Breast epithelium (tissue), 4 donors: ENCODE measurements at places on chromosomes 5 and 9.
A peak's percentile ranks its signal among the peaks of the same experiment; 100 is the strongest.

GRCh38 chr9:108182950-108183381 is 672.8 kb downstream of the ACTL7B start:
- no peak for DNase-seq

DNA sequence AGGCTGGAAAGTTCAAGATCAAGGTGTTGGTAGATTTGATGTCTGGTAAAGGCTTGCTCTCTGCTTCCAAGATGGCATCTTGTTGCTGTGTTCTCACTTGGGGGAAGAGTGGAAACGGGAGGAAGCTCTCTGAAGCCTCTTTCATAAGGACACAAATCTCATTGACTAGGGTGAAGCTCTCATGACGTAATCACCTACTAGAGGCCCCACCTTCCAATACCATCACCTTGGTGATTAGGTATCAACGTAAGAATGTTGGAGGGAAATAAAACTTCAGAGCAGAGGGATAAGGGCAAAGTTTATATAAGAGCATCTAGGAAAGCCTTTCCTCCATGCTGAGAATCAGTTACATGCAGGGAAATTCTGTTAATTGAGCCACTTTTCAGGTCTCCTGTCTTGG is 15.4 kb upstream of the KLF9 start:
- DNase-seq = no peak

- DNase-seq = no peak
Measured at GRCh38 chr5:57429513-57430120, 53.0 kb downstream of the ACTBL2 start.

GRCh38 chr5:156329171-156329611 is 2.2 kb downstream of the SGCD start:
- no peak for DNase-seq

GRCh38 chr5:107557051-107557658 is 113.6 kb downstream of the EFNA5 start:
- DNase-seq = peak; percentile 91

DNA sequence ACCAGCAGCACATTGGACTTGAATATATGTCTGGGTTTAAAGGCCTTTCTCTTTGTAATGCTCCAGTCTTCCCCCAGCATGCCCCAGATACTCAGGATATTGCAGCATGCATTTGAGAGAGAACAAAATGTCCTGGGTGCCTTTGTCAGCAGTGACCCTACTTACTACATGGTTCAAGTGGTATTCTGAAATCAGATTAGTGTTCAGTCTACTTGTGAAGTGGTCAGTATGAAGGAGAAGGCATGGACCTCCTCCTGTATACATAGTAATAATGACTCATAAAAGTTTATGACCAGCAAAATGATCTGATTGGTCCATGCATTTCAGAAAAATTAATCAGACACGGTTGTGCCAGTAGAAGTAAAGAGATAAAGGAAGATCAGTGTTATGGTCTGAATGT is 25.4 kb downstream of the GPR21 start:
- DNase-seq = no peak

GRCh38 chr5:110251366-110251765 is 475.1 kb downstream of the TMEM232 start:
- no peak for DNase-seq

GRCh38 chr5:145943674-145944121 is 7.3 kb downstream of the SH3RF2 start:
- no peak for DNase-seq

GRCh38 chr9:127500399-127500798 is 49.1 kb downstream of the LRSAM1 start:
- no peak for DNase-seq

DNA sequence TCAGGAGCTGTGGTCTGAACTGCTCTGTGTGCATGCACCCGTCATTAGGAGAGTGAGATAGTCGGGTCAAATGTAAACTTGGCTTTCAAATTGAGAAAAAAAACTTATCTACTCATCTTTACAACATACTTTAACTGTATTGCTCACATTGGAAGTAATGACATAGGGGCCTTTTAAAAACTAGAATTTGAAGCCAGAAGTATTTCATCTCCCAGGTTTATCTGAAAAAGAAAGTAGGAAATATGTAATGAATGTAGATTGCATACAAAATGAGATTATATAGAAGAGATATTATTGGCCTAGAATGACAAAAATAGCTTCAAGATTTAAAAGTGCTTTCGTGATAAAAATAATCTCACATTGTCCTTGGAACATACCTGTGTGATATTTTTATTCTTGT is 24.3 kb downstream of the RGS7BP start:
- DNase-seq = no peak

DNA sequence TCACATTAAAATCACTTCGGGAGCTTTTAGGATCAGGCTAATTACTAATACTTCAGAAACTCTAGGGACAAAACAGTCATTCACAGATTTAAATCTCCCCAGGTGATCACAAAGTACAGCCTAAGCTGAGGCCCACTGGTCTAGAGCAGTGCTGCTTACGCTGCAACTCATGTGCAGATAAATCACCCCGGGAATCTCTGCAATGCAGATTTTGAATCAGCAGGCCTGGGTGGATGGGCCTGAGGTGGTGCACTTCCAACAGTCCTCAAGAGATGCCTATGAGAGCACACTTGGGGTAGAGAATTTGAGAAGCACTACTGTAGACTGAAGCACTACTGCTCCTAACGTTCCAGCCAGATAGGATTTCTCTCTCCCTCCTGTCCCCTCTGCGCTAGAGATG is 28.4 kb downstream of the CSF1R start:
- no peak for DNase-seq

DNA sequence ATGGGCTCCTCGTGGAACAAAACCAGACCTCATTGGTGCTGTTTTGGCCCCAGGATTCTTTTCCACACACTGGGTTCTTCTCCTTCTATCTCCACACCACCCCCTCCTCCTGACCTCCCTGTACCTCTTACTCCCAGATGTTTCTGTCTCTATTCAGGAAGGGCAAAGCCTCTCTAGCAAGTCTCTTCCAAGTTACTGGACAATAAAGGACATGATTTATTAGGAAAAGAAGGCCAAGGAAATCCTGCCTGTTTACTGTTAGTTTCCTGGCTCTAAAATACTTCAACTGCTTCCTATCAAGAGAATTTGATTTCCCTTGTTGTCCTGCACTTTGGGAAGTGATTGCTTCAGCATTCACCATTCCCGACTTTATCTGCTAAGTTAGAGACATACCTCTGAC is 262.0 kb downstream of the SAXO1 start:
- no peak for DNase-seq

DNA sequence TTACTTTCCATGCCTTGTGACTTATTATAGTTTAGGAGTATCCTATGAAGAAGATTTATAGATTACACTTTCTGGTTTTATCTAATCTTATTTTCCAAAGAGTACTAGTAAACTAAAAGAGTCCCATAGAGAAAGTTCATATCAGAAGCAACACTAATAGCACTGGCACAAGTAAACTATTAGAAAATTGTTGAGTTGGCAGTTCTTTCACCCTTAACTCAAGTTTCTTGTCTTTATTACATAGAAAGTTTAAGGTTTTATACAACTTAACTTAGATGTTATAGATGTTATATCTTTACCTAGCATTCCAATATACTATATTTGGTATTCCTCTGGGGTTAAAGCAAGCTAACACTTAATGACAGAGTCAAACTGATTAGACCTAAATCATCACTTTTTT is 437.8 kb upstream of the ARRDC3 start:
- no peak for DNase-seq

DNA sequence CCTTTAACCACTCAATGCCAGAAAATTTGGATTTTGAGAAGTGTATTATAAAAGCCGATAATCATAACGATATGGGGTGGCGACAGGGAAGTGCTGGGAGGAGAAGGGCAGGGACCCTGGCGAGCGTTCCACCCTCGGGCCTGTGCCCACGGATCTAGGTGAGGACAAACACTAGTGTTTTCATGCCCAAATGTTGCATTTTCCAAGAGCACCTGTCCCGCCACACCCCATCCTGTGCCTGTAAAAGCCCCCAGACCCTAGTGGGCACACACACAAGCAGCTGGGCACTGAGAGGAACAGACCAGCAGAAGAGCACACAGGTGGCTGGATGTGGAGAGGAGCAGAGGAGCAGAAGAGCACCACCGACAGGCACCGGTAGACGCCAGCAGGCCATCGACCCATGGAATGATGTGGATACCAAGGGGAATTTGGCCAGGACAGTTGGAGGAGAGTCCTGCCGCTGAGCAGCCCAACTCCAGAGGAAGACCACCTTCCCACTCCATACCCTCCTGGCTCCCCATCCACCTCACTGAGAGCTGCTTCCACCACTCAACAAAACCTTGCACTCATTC is 315.0 kb downstream of the EDIL3 start:
- no peak for DNase-seq

- DNase-seq = no peak
Measured at GRCh38 chr9:9817176-9817575, 795.6 kb downstream of the PTPRD start.

- no peak for DNase-seq
Measured at GRCh38 chr5:177303925-177304391, 359 bp downstream of the PRELID1 start.

DNA sequence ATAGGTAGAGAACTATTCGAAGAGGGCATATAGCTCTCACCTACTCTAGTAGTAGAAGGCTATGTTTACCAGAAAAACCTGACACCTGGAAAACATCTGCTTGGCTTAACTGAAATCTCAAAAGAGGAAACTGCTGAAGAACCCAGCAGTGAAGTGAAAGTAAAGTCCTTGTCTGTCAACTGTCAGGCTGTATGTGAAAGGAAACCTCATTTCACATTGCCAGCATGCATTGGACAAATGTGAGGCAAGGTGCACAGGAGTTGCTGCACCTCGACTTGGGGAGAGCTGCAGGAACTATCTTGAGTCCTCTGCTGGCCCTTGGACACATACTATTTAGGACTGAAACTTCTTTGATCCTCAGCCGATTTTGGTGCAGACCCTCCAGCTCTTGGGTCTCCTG is 53.3 kb downstream of the NREP start:
- DNase-seq = no peak

- DNase-seq = no peak
Measured at GRCh38 chr5:56674441-56674840, 140.9 kb upstream of the MAP3K1 start.

- no peak for DNase-seq
Measured at GRCh38 chr5:5710471-5710870, 288.0 kb downstream of the ICE1 start.

DNA sequence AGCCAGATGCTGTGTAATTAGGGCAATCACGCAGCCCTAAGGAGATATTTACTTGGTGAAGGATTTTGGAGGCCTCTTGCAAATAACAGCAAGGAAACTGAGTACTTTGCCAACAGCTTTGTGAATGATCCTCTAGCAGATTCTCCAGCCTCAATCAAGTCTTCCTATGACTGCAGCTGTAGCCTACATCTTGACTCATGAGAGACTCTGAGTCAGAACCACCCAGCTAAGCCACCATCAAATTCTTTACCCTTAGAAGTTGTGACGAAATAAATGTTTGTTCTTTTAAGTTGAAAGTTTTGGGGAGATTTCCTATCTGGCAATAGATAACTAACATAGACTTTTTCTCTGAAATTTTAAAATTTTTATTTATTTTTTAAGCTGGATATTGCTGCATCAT is 237.6 kb upstream of the CCNH start:
- no peak for DNase-seq

- no peak for DNase-seq
Measured at GRCh38 chr5:35919191-35919590, 19.2 kb downstream of the CAPSL start.

DNA sequence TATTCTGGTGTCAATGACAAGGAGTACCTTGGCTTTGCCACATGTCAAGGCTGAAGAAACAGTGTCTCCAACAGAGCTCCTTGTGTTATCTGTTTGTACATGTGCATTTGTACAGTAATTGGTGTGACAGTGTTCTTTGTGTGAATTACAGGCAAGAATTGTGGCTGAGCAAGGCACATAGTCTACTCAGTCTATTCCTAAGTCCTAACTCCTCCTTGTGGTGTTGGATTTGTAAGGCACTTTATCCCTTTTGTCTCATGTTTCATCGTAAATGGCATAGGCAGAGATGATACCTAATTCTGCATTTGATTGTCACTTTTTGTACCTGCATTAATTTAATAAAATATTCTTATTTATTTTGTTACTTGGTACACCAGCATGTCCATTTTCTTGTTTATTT is 19.8 kb downstream of the CD274 start:
- DNase-seq = no peak

- no peak for DNase-seq
Measured at GRCh38 chr5:73631500-73631899, 5.5 kb downstream of the ARHGEF28 start.

DNA sequence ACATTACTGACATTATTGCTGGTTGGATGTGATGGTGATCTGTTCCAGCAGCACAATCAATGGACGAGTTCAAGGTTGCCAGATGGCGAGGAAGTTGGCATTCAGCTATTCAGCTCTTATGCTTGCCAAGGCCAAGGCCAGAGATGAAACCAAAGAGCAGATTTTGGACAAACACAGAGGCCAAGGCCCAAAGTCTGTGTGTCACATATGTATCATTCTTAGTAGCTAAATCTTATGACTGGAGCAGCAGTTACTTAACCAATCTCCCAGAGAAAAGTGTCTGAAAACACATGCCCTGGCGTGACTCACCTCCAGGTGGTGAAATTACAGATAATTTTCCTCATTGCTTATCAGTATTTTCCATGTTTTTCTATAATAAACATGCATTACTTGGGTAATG is 189.0 kb upstream of the EGFLAM start:
- no peak for DNase-seq

DNA sequence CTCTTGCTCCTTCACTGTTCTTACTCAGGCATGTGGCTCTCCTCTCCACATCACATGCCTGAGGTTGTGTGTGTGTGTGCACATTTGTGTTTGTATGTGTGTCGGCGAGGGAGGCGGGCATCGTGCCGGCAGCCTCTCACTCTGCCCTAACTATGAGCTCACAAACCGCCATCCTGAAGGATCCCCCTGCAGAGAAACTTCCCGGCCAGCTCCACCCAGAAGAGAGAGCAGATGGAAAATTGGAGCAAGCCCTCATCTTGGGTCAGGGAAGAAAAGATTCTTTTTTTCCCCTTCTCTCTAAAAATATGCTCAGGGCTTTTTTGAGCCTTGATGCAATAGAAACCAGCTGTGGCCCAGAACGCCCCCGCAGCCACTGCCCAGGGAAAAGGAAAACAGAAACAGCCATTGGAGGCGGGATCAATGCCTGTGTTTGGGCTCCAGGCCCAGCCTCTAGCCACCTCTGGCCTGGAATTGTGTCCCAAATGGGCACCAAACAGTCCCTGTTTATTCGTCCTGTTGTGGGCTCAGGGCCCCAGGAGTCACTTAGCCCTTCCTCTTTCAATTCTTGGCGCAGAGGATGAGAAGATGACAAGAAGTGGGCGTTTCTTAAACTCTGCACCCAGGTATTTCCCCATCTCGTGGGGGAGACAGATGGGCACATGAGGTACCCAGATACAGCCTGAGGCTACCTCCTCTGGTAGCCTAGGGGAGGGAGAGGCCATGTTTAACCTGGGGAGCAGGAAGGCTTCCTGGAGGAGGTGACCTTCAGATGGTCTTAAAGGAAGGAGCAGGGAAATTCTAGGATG is 151.5 kb downstream of the RGS3 start:
- DNase-seq = peak; percentile 70

DNA sequence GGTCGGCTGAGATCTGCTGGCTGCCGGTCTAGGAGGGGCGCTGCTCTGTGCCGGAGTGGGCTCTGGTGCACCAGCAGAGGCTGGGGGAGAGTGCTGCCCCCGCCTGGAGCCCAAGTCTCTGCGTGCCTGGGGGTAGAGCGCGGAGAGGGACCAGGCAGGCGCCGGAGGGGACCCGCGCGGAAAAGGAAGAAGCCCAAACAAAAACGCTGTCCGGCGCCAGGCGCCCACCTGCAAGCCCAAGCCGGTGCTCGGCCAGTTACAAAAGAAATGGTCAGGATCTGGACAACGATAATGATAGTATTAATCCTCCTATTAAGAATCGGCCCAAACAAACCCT is 571 bp upstream of the S1PR3 start:
- DNase-seq = no peak

- DNase-seq = no peak
Measured at GRCh38 chr9:27142299-27142930, 33.4 kb downstream of the TEK start.
